ENCODE measurements at places on chromosomes 1 and 21.

DNA sequence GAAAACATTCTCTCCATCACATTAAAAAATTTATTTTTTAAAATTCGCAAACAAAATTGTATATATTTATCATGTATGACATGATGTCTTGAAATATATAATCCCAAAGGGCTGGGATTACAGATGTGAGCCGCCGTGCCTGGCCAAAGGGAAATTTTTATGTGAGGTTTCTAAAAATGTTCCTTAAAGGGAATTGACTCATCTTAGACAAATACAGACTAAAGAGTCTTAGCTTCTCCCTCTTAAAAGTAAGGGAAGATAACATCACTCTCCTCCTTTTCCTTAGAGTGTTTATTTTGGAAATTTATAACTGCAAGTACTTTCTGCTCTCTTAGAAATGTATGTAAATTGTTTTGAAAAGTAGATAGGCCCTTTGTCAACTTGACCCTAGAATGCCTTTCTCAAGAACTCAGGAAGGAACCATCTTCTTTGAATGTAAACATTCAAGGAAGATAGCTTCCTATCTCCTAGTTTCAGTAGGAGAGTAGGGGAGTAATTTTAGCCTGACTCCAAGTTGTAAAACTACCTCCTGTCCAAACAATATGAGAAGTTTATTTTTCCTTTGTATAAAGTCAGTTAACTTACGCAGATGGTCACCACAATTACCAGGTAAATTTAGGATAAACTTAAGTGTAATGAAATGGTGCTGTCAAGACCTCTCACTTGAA is 59.5 kb downstream of the C21orf91 start:
- no peak for DNase-seq

DNA sequence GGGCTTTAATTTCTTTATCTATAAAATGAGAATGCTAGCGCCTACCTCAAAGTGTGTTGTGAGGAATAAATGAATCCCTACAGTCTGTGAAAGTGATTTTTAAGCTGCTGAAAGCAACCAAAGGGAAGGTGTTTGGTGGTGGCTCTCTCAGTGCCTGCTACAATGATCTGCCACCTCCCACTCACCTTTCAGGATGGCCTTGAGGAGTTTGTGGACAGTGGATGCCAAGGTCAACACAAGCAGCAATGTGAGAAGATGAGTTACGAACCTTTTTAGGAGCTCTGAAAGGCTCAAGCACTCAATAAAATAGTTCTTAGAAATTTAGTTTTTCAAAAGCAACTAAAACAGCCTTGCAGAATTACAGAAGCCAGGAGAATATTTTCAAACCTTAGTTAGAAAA is 176.6 kb upstream of the DPT start:
- no peak for DNase-seq

- DNase-seq: no peak
Measured at GRCh38 chr1:115753361-115753760, 15.2 kb downstream of the CASQ2 start.

GRCh38 chr1:71303617-71304041 is 222.8 kb upstream of the ZRANB2 start:
- no peak for DNase-seq

- peak; percentile 36 for DNase-seq
Measured at GRCh38 chr1:205313563-205314308, 7.8 kb downstream of the NUAK2 start.

DNA sequence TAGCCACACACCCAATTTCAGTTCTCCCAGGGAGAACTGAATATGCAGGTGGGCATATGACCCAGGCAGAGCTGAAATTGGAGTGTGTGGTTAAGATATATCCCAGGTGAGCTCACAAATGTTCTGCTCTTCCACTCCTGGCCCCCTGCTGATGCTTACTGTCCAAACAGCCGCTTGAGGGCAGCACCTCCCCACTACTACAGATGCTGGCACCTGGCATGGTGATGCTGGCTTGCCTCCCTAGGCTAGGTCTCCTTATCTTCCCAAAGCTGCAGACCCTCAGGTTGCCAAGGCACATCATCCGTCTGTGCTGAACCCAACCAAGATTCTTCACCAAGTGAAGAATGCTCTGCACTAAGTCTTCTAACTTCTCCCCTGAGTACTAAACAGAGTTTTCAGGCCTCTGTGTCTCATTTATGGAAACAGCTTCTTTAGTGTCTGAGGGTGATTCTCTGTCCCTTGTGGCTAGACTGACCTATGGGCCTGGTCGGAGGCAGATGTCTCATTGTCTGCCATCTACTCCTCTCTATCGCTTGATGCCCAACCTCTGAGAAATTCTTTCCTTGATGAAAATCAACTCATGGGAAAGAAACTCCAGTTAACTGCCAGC is 27.2 kb downstream of the XCL1 start:
- peak; percentile 54 for DNase-seq

DNA sequence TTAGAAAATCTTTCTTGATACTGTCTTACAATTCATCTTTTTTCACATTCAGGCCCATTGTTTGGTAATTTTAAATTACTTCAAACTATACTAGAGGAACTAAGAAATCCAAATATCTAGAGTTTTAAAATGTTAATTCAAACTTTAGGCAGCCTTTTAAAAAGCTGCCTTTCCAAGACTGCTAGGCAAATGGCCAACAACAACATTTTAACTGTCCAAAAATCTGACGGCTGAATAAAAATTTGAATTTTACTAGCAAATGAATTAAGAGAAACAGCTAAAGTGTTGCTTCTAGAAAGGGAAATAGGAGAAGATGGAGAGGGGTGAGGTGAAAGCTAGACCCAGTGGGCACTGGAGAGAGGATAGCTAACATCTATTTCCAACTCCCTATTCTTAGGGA is 17.2 kb downstream of the DPYD start:
- DNase-seq: no peak

DNA sequence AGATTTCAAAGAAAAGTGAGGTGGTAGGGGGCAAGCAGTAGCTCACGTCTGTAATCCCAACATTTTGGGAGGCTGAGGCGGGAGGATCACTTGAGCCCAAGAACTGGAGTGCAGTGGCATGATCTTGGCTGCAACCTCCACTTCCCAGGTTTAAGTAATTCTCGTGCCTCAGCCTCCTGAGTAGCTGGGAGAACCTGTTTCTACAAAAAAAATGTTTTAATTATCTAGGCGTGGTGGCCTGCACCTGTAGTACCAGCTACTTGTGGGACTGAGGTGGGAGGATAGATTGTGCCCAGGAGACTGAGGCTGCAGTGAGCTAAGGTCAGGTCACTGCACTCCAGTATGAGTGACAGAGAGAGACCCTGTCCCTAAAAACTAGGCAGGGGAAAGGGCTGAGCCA is 2.6 kb upstream of the TSPAN1 start:
- no peak for DNase-seq

DNA sequence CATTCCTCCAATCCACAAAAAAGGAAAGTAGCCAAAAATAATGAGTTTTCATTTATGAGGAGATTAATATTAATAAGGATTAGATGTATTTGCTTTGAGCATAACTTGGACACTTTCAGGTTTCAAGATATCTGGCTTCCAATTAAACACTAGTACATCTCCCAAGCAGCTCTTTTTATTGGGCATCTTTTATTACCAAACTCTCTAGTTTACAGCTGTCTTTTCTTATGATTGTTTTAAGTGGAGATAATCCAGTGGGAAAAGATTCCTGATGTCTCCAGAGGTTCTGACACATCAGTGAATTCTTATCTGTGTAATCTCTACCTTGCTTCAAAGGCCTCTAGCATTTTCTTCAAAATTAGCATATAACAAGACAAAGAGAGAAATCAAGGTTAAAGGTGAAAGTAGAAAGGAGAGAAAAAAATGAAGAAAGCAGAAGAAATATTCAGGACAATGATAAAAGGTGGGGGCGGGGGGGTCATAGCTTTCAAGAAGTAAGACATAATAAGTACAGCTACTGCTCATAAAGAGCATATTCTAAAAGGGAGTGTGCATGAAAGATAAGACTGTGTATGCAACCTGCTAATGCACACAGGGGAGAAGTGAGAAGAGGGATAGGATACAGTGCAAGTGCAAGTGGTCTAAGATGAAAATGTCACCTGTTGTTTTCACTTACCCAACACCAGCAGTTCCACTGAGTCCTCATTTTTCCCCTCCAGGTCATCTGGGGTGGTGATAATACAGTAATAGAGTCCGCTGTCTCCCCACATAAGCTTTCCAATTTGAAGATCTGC is 19.1 kb downstream of the ILDR2 start:
- DNase-seq: no peak

GRCh38 chr1:22398656-22399420 is 52.8 kb upstream of the ZBTB40 start:
- no peak for DNase-seq

DNA sequence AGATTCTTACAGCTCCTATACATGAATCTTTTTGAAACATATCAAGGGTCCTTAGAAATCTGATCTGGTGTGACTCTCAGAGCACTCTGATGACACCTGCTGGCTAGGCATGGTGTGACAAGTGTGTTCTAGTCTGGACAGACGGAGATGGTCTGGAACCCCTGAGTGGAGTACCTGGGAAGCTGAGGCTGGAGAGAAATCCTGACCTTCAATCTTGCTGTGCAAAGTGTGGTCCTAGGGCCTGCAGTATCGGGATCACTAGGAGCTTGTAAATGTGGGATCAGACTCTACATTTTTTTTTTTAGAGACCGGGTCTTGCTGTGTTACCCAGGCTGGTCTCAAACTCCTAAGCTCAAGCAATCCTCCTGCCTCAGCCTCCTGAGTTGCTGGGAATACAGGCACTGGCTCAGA is 78.6 kb upstream of the SOD1 start:
- DNase-seq: peak; percentile 73

DNA sequence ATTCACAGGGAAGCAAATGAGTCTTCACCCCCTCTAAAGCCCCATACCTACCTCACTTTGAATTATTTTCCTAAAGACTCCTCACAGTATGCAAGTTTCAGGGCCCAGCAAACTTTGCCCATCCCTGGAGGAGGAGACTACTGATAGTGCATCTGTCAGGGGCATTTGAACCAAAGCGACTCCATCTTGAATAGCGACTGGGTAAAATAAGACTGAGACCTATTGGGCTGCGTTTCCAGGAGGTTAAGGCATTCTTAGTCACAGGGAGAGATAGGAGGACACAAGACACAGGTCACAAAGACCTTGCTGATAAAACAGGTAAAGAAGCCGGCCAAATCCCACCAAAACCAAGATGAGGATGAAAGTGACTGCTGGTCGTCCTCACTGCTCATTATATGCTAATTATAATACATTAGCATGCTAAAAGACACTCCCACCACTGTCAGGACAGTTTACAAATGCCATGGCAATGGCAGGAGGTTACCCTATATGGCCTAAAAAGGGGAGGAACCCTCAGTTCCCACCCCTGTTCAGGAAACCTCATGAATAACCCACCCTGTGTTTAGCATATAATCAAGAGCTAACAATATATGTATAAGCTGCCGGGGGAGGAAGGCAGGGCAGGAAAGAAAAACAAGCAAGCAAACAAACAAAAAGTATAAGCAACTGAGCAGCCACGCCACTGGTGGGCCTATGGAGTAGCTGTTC is 3.3 kb upstream of the PKNOX1 start:
- no peak for DNase-seq

GRCh38 chr1:84698151-84699110 is 8.2 kb upstream of the SSX2IP start:
- DNase-seq: no peak

- no peak for DNase-seq
Measured at GRCh38 chr1:190169311-190170067, 308.2 kb downstream of the BRINP3 start.

GRCh38 chr1:59079434-59080140 is 217.3 kb upstream of the FGGY start:
- no peak for DNase-seq

DNA sequence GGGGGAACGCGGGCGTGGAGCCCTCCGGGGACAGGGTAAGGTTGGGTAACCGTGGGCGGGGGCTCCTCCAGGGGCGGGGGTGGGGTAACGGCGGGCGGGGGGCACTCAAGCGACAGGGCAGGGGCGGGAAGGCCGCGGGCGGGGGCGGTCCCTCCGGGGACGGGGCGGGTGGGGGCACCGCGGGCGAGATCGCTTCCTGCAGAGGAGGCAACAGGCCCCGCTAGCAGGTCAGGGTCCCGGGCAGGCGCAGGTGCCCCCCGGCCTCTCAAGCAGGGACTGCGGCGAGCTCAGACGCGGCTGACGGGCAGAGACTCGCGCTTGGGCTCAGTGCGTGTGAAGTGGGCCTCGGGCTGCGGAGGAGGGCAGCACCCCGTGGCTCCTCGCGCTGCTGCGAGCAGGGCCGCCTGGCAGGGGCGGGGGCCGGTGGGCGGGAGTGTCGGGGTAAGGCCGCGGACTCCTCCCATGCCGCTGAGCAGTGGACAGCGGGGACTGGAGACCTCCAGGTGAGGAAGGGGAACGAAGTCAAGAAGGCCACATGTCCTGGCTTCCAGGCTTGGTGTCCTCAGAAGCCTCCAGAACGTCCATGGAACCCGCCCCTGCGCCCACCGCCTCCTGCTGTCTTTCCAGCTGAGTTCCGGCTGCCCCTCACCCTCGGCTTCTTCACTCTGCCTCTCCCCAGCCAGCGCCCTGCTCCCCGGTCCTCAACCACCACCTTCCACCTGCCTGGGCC is 627 bp upstream of the GNB1 start:
- peak; percentile 82 for DNase-seq

DNA sequence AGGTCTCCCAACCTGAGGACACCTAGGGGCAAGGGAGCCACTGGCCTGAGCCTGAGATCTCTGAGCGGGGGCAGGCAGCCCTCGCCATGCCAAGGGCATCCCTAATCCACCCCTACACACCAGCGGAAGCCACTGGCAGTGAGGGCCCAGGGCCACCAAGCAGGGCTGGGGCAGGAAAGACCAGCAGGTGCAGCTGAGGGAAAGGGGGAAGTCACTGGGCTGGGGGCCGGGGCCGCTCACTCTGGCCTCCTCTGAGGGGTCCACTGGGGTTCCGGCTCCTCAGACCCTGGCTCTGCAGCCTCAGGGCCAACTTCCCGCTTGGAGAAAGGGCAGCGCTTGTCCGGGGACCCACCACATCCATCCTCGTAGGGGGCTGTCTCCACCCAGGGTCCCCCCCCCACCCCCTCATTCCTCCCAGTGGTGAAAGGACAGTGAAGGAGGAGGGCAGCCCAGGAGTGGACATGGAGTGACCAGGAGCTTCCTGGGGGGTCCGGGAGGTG is 42.5 kb upstream of the ACTRT2 start:
- DNase-seq: no peak

DNA sequence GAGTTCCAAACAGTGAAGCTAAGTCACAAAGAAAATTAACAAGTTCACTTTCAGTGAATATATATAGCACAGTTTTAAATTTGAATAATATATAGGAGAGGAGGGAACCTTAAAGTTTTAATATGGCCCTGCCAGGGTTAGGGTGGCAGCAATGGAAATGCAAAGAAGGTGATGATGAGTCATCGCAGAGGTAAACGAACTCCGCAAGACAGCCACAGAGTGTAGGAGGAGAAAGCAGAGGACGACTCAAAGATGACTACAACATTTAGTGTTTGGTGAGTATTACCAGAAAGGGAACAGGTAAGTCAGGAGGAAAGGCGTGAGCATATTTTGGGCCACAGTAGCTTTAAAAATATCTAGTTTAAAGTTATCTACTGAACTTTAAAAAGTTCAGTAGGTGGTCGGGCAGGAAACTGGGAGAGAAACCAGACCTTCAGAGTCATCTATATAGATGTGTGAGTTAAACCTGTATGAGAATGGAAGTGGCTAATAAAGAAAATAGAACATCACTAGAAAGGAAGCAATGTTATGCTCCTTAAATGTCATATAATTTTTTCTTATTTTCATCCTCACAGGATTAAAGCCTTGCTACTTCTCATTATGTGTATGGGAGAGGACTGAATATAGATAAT is 75.7 kb downstream of the UCHL5 start:
- no peak for DNase-seq

- DNase-seq: no peak
Measured at GRCh38 chr21:41802198-41802584, 35.3 kb upstream of the RIPK4 start.

- DNase-seq: no peak
Measured at GRCh38 chr21:32329776-32330175, 31.1 kb downstream of the MRAP start.

- DNase-seq: no peak
Measured at GRCh38 chr1:222140206-222140605, 398.3 kb upstream of the DUSP10 start.

Measured in CD4-positive, alpha-beta T cell treated with Interleukin-6 at 100 ng/mL for 8 hours (primary cell).